ENCODE measurements at places on chromosomes 11 and 22.
A peak's percentile ranks its signal among the peaks of the same experiment; 100 is the strongest.

GRCh38 chr11:60119710-60120109 is 31.2 kb downstream of the MS4A2 start:
- DNase-seq, result no peak

- DNase-seq, result no peak
Observed at GRCh38 chr11:46674463-46675287, 25.7 kb downstream of the ARHGAP1 start.

- DNase-seq, result no peak
Observed at GRCh38 chr11:118605116-118605867, 2.1 kb upstream of the PHLDB1 start.

DNA sequence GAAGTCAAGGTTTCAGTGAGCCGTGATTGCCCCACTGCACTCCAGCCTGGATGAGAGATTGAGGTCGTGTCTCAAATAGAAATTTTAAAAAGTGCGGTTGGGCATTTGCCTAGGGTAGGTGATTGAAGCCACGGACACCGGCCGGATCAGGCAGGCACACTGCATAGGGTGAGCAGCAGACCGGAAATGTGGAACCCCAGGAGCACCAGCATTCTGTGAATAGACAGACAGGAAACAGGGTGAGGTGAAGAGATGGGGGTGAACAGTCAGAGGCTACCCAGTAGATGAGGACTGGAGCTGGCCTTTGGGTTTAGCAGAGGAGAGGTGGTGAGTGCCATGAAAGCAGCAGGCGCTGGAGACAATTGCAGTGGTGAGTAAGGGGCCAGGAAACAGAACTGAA is 43.5 kb downstream of the PPFIA1 start:
- no peak for DNase-seq

DNA sequence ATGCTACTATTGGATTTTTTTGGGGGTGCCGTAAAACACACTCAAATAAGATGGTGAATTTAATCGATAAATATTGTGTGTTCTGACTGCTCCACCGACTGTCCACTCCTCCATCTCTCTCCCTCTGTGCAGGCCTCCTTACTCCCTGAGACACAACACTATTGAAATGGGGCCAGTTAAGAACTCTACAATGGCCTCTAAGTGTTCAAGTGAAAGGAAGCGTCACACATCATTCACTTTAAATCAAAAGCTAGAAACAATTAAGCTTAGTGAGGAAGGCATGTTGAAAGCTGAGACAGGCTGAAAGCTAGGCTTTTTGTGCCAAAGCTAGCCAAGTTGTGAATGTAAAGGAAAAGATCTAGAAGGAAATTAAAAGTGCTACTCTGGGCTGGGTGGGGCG is 156.7 kb downstream of the CTTN start:
- DNase-seq, result no peak

DNA sequence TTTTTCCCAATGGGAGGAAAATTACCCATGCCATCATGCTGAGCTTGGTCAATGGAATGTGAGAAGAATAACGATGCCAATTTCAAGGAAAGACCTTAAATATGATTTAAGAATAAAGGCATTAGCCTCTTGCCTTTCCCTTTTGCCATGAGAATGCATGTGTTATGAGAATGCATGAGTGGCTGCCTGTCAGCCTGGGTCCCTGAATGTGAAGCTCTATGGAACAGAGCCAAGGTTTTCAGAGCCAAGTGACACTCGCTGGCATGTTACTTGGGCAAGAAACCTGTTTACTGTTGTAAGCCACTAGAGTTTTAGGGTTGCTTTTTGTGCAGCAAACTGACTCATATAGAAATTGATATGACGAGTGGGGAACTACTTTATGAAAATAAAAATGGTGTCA is 75.7 kb downstream of the JRKL start:
- DNase-seq, result peak; percentile 3

DNA sequence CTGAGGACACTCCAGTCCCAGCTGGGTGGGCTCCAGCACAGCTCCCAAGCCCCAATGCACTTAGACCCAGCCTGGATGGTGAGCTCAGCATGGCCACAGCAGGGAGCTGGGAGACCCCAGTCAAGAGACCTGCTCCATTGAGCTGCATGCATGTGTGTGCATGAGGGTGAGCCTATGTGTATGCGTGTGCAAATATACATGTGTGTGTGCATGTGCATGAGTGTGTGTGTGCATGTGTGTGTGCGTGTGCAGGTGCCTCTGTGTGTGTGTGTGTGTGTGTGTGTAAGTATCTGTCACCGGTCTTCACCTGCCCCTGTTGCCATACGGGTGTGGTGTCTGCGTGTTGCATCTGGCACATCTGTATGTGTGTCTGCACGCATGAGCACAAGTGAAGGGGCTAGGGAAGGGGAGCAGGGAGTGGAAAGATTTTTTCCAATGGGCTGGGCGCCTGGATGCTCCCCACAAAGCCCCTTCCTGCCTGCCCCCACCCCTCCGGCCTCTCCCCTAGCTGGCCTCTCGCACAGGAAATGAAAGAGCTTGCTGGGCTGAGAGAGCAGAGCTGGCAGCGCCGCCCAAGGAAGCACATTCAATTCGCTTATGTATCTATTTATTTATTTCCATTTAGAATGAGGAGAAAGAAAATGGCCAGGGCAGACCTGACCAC is 4.1 kb downstream of the TSPAN32 start:
- no peak for DNase-seq

DNA sequence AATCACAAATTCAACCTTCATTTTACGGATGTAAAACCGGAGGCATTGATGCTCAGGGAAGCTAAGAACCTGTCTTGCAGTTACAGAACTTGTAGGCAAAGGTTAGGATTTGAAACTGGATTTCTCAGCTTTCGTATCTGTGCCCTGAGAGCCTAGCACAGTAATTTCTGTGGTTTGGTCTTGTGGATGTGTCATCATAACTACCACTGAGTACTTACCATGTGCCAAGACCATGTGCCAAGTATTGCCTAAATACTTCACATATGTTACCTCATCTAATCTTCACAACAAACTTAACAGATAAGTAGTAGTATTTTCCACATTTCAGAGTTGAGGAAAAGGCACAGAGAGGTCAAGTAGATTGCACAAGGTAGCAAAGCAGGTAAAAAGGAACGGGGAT is 140.7 kb downstream of the NXPE2 start:
- DNase-seq, result no peak

DNA sequence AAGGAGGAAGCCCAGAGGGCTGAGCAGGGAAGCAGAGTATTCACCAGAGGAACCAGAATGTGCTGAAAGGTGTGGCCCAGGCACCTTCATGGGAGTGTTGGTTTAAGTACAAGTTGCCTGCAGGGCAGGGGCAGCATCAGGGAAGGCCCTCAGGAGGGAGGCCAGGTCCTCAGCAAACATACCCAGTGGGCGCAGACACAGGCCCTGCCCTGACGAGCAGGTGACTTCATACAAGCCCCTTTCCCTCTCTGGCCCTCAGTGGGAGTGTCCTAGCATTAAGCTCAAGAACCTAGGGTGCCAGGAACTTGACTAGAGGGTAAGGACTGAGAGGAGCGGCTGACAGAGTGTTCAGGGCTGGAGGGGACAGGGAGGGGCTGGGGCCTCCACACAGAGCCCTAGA is 7.5 kb upstream of the CASTOR1 start:
- DNase-seq, result no peak

- no peak for DNase-seq
Observed at GRCh38 chr11:102010776-102011494, 36.3 kb upstream of the CFAP300 start.

DNA sequence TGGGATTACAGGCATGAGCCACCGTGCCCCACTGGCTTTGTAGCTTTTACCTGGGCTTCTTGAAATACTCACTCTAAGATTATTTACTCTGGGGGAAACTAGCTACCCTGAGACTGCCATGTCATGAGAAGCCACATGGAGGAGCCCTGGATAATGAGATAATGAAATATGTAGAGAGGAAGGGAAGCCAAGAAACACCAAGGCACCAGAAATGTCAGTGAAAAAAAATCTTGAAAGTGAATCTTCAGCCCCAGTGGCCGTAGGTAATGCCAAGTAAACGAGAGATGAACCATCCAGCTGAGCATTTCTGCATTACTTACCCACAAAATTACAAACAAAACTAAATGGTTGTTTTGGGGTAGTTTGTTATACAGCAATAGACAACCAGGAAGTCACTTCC is 125.6 kb downstream of the APIP start:
- no peak for DNase-seq

DNA sequence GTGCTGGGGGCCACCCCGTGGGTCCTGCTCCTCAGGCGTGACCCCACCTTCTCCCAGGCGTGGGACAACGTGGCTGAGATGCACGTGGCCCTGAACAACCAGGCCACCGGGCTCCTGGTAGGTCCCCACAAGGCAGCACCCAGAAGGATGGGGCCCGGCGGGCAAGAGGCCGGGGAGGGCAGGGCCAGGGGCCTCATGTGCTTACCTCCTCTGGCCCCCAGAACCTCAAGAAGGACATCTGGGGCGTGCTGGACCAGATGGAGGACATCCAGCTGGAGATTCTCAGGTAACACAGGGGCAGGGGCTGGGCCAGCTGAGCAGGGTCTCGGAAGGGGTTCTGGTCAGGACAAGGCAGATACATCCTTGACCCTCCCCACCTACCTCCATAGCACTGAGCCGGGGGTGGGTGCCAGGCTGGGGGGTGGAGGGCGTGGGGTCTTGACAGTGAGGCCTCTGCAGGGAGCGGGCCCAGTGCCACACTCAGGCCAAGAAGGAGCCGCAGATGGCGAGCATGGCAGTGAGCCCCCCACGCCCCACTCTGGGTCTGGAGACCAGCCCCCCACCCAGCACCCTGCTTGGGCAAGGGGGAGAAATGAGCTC is 186.3 kb downstream of the IGLL1 start:
- DNase-seq, result no peak

GRCh38 chr22:38347181-38347943 is 30.1 kb upstream of the CSNK1E start:
- no peak for DNase-seq

DNA sequence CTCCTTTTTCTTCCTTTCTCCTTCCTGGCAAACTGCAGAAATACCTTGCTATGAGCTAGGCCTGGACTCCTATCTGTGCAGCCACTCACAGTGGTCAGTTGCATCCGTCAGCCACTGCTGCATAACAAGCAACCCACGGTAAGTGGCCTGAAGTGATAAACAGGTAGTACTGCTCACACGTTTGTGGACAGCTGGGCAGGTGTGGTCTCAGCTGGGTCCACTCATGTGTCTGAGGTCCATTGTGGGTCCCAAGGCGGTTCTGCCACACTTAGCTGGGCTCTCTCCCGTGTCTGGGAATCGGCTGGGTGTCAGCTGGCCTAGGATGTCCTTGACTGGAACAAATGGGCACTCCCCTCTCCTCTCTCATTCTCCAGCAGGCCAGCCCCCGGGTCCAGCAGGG is 109.3 kb downstream of the BRD1 start:
- no peak for DNase-seq

DNA sequence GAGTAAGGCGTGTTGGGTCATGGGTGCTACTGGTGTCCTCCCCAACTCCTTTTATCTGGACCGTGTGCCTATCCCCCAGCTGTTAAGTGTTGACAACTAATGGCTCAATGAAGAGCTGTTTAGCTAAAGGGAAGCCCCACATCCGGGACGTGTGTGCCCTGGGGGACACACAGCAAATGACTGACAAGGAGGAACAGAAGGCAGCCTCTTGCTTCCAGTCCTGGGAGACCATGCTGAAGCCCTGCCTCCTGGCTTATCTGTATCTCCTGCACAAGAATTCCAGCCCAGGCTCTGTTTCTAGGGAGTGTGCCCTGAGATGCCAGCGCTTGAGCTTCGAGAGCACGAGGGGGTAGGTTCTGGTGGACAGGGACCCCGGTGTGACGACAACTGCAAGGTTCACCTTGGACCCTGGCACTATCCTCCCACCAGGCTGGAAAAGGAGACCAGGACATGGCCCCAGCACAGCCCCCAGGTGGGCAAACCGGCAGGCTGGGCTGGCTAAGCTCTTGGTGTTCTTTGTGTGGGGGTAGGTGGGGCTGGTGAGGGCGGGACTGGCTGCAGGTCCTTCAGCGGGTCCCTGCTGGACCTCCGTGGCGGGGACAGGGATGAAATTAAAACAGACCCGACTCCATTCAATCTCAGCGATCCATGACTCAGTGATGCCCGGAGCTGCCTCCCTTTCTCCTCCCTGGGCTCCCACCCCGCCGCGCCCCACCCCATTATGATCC is 21.0 kb downstream of the ASCL2 start:
- no peak for DNase-seq

DNA sequence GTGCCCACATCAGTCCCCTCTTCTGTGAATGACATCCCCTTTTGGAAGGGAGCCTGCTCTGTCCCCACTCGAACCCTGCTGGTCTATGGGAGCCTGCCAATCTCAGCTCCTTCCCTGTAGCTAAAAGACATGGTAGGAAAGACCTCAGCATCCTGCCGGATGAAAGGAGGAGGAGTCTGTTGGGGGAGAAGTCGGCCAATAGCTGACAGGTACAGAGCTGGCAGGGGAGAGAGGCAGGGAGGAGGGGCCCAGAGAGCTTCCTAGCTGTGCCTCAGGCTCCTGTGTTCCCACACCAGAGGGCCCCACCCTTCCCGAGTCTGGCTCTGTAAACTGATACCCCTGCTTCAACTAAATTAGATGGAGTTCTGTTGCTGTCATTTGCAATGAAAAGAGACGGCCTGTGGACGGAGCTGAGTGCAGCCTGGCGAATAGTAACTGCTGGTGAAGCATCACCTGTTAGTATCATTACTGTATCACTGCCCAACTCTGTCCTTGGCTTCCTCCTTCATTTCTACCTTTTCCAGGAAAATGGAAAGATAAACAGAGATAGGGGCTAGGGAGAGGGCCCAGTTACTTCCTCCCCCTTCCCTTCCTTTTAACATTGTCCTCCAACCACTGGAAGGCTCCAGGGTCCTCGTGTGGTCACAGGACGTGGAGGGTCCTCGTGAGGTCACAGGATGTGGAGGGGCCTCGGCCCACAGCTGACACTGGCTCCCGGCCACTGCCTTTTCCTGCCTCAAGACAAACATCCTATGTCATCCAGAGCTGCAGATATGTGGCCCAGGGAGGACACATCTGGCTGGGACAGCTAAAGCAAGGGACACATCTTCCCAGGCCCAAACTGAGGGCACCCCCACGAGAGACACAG is 15.1 kb downstream of the FXYD6 start:
- peak; percentile 83 for DNase-seq

- no peak for DNase-seq
Observed at GRCh38 chr11:45093761-45094455, 52.5 kb upstream of the PRDM11 start.

- no peak for DNase-seq
Observed at GRCh38 chr11:59403546-59403945, 22.7 kb downstream of the OR5A2 start.

DNA sequence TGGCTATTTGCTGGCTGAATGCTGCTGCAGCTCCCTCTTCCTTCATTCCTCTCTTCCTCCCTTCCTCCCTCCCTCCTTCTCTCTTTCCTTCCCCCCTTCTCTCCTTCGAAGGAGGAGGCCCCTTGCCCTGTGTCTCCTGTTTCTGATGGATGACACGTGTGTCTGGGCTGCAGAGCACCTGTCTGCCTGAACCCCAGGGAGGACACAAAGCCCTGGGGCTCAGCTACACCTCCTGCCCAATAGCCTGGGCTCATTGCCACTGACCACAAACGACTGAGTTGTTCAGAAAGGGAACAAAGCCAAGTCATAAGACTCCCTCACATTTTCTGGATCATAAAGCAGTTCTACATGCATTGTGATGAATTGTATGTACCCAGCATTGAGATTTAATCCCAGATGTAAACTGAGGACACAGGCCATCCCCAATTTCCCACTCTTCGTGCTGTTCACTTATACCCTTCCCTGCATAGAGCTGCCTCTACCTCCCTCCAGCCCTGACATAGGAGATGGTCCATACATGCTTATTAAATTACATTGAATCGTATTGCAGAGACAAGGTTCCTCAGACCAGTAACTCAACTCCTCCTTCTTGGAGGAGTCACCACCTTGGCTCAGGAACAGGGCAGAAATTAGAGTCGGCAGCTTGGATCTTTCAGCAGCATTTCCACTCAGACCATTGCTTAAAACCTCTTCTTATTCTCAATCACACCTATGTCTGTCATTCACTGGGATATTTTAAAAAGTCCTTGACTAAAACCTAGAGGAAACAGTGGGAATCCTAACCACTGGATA is 1.2 kb downstream of the CSRP3 start:
- peak; percentile 66 for DNase-seq
